Spinal cord (tissue), 10 donors: ENCODE measurements at places on chromosomes 12 and 14.

DNA sequence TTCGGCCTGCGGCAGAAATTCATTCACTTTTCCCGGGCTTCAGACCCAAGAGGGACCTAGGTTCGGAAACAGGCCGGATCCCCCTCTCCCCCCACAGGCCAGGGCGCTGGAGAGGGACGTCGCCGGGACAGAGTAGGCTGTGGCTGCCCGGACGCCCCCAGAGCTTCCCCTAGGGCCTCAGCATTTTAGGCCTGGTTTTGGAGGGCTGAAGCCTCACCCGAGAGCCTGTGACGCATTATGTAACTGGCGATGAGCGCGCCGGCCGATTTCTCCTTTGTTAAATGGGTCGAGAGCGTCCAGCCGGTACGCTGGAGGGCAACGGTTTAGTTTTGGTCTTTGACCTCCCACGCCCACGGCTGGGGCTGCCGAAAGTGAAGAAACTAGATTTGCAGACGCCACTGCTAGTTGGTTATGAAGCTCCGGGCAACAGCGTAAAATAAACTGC, 657 bp downstream of the PEBP1 start:
- peak overlapping the region; percentile 78 for H3K27ac ChIP-seq
- peaks cover 33% of the 10 kb centered on the region for H3K36me3 ChIP-seq
- DNase-seq = no peak
- peak overlapping the region; percentile 69 for H3K4me3 ChIP-seq

- peaks cover 2% of the 10 kb centered on the region for H3K4me1 ChIP-seq
- no peak overlapping the region for H3K27ac ChIP-seq
- H3K36me3 ChIP-seq = no peaks in the 10 kb centered on the region
- no peaks in the 10 kb centered on the region for H3K27me3 ChIP-seq
- H3K4me3 ChIP-seq = no peak overlapping the region
Measured at GRCh38 chr12:130075497-130076076, 86.7 kb upstream of the FZD10 start.

DNA sequence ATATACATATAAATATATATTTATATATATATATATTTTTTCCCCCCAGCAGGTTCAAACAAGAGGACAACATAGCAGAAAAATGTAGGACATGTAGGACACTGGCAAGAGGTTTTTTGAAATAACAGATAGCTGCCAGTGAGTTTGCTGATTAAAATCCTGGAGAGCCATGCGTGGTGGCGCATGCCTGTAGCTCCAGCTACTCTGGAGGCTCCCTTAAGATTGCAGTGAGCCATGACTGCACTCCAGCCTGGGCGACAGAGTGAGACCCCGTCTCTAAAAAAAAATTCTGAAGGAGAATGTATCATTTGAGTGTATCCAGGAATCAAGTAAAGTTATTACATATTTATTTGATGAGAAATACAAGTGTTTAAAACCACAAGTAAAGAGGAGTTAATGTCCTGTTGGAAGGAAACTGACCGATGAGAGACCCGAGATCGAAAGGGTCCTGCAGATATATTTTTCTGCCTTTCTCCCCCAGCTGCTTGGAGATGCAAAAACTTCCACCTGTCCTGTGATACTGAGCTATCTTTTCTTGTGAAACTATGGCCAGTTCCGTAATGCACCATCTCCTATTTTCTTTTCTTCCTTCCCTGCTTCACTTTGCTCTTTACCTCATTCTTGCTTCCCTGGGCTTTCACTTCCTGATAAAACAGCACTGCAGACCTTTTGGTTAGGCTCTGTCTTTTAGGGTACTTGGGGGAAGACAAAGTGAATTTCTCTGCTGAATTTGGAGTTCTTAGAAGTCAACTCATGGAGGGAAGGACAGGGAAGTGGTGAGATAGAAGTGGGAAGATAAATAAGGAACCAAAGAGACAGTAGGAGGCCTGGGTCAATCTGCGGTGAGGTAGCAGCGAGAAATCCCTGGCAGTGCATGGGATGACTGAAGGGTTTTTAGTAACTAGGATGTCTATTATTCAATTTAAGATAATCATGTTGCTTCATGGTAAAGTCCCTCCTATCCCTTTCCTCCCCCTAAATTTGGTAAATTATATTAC, 41.2 kb upstream of the SLC2A13 start:
- DNase-seq = no peak
- H3K27ac ChIP-seq = no peak overlapping the region
- no peaks in the 10 kb centered on the region for H3K4me1 ChIP-seq
- H3K36me3 ChIP-seq = no peaks in the 10 kb centered on the region
- no peak overlapping the region for H3K4me3 ChIP-seq

DNA sequence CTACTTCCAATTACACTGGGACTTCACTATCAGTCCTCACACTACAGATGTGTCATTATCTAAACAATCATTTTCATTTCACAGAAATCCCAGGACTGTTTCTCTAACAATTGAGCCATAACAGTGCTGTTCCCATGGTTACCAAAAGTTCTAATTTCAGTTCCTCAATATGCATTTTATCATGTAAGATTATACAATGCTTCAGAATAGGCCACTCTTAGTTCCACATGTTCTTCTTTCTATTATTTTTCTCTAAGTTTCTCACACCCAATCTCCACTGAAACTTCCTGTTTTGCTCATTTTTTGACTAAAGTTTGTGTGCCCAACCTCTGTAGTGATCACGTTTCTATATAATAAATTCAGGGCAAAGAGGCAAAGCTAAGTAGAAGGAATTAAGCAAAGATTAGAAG, 185.8 kb downstream of the DUSP6 start:
- H3K27me3 ChIP-seq = no peaks in the 10 kb centered on the region
- H3K4me3 ChIP-seq = no peak overlapping the region
- no peaks in the 10 kb centered on the region for H3K4me1 ChIP-seq
- no peak overlapping the region for H3K27ac ChIP-seq
- DNase-seq = no peak
